ENCODE measurements at places on chromosomes 6 and 20.

GRCh38 chr20:58065508-58066361, 162.7 kb downstream of the ANKRD60 start:
- DNase-seq, result no peak

GRCh38 chr20:16027686-16028085, 545.6 kb downstream of the KIF16B start:
- no peak for DNase-seq

DNA sequence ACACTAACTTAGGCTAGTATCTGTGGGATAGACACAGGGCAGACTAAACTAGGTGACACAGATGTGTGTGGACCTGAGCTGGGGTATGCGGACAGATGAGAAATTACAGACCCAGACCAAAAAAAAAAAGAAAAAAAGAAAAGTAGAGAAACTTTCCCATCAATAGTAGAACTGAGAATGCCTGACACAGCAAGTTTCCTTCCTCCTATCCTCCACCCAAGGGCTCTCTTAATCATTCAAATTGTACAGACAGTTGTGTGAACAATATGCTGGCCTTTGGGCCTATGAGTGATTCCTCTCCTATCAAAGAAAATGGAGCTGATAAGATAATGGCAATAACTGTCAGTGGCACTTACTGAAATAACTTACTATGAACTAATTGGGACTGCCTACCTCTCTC, 226.7 kb upstream of the PRDM1 start:
- DNase-seq, result no peak

DNA sequence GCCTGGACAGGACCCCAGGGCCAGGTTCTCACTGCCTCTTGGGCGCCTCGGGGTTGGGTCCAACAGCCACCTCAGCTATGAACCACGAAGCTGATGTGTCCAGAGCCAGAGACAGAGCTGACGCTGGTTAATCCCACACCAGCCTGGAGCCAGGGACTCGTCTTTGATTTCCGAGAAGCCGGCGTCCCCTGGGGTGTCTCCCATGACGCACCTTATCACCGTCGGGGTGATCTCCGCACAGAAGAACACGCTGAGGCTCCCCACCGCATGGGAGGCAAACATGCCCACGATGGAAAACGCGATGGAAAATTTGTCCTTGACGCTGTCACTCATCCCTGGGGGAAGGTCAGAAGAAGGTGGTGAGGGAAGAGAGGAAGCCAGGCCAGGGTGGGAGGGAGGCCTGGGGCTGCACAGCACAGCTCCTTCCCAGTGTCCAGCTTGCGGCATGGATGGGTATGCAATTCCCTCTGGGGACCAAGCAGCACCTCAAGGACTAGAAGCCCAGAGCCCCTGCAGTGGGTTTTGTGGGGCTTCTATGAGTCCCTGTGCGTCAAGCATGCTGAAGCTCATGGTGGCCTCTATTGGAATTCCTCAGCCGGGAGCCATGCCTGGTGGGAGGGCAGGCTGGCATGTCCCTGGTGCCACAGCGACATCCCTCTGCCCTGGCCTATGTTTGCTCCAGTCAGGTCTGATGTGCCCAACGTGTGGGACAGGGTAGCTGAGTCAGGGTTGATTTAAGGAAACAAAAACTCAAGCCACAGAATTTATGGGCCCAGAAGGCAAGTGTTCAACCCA, 25.1 kb downstream of the PSMG4 start:
- no peak for DNase-seq

GRCh38 chr6:4378319-4378996, 243.1 kb upstream of the ECI2 start:
- no peak for DNase-seq

DNA sequence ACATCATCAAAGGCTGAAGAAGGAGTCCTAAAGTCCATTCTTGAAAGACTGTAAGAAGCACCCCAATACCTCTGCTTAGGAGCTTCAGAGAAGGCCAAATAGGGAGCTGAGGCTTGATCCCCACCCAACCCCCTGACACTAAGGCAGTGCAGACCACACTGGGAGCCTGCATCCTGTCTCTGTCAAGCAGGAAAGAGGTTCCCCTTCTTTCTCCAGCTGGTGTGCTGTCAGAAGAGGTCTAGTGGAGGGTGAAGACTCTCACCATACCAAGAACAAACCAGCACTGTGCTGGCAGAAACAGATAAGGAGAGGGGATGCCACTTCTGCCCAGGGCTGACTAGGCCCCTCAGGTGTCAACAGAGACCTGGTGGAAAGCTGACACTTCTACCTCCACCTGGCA, 19.9 kb downstream of the GZF1 start:
- no peak for DNase-seq

- DNase-seq, result no peak
These were observed 16.9 kb upstream of the SLC22A2 start for GRCh38 chr6:160275511-160276003.

DNA sequence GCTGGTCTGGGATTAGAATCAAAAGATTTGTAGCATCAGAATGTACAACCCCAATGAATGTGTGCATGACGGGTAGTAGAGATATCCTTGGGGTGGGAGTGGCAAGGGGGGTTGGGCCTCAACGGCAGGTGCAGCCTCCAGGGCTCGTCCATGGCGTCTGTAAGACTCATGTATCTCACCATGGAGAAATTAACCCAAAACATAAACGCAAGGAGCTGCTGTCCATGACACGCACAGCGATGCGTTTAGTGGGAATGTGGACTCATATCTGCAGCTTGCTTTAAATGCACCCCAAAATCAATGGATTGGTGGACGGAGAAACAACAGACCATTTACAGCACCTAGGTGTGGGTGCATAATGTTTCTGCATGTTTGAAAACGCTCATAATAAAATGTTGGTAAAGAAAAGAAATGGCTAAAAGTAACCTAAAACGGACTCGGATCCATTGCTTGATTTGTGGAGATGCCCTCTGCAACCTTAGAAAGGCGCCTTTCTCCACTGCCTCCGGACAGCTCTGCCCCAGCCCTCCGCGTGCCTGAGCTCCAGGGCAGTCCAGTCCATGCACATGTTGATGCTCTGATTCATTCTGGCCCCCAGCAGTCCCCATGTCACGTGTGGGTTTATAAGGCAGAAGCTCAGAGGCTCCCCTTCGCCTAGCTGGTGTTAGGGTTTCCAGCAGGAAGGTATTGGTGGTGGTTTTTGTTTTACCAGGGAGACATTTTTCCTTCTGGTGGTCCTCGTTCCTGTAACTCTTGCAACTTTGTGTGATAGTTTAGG, 24.5 kb downstream of the PYGB start:
- no peak for DNase-seq

DNA sequence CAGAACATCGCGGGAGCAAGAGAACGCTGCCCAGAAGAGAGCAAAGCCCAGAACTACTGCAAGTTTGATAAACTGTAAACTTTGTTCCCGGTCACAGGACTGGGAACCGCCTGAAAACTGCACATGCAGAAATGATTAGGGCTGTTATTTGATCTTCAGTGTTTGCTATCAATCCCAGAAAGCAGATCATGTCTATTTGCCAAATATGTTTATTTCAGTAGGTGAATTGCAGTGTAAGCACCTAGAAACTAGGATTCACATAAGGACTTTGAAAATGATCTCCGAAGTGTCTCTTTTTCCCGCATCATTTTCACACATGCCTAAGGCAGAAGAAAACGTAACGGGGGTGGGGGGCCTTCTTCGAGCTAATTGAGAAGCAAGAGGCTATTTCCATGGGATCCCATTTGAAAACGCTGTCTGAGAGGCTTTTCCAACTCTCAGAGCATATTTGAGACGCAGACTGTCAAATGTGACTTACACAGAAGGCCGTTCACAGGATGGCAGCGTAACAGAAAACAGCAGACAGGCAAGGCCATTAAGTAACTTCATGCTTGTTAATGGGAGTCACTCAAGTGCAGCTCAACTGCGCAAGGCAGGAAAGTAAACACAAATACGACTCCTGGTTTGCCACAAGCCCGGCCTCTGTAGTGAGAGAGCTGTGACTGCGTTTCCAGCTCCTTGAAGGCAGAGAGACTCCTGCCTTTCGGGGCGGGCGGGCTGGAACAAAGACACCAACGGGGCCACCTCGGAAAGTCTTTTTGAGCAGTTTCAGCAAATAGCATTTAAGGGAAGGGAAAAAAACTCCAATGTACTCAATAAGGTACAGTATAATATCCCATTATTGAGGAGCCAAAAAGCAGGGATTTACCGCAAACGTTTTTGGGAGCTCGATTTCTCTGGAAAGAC, 144.7 kb upstream of the ZNF217 start:
- DNase-seq, result no peak

Measured in GM06990 (cell line).